ENCODE measurements at places on chromosomes 11 and 22. TPM values are rescaled to one million over a fixed set of nuclear protein-coding genes. Genes with fewer than 3 reads are reported as not detected.

Gene C11orf65
- 0.50 TPM for total RNA-seq

Gene SLN
- total RNA-seq, result 1.7 TPM

Gene SLC29A2
- total RNA-seq, result 7.0 TPM

Gene GLYAT
- total RNA-seq, result not detected

Gene PHOX2A
- total RNA-seq, result not detected

Gene TMEM121B
- 0.09 TPM for total RNA-seq

Gene SNX32
- 0.09 TPM for total RNA-seq

Gene SMC1B
- total RNA-seq, result not detected

Gene SOX6
- not detected for total RNA-seq

Gene DNAJB7
- total RNA-seq, result not detected

Gene CASP1
- total RNA-seq, result 0.57 TPM

Gene ALDH3B1
- total RNA-seq, result 133 TPM

Gene YPEL1
- 0.31 TPM for total RNA-seq

Gene DRG1
- total RNA-seq, result 59.4 TPM

Gene RIBC2
- total RNA-seq, result 2.1 TPM

Gene TIMP3
- 1.3 TPM for total RNA-seq

Gene MAPK8IP2
- 3.7 TPM for total RNA-seq

Gene DTX4
- total RNA-seq, result 4.4 TPM

Gene BATF2
- total RNA-seq, result 0.80 TPM

Gene PPFIBP2
- 12.0 TPM for total RNA-seq

Gene TRIM49C
- not detected for total RNA-seq

Gene BEST1
- 2.6 TPM for total RNA-seq

Gene SDHD
- 68.5 TPM for total RNA-seq

Gene C1QTNF5
- total RNA-seq, result not detected

Gene ENTHD1
- total RNA-seq, result not detected

Gene ASRGL1
- 14.3 TPM for total RNA-seq

Gene LARGE2
- total RNA-seq, result 1.6 TPM

Gene ST14
- 0.10 TPM for total RNA-seq

Gene PRG3
- not detected for total RNA-seq

Gene ADORA2A
- 0.54 TPM for total RNA-seq

Gene SLC25A18
- 0.45 TPM for total RNA-seq

Gene FZD4
- 1.2 TPM for total RNA-seq

Gene TYR
- not detected for total RNA-seq

Gene TSPAN32
- total RNA-seq, result not detected

Gene NEU3
- total RNA-seq, result 3.9 TPM

Gene NDUFC2
- 248 TPM for total RNA-seq

Gene SHISAL1
- 3.4 TPM for total RNA-seq

Gene LDHAL6A
- not detected for total RNA-seq

Gene CAPN5
- total RNA-seq, result 11.9 TPM

Gene THYN1
- 17.0 TPM for total RNA-seq

Gene EFCAB6
- total RNA-seq, result 0.91 TPM

Gene CCDC85B
- 45.9 TPM for total RNA-seq

Gene MPZL3
- total RNA-seq, result 0.36 TPM

Gene TMEM191C
- 1.4 TPM for total RNA-seq

Gene HYLS1
- 12.9 TPM for total RNA-seq
